GDM1 (cell line): ENCODE measurements at places on chromosomes 4 and X.

DNA sequence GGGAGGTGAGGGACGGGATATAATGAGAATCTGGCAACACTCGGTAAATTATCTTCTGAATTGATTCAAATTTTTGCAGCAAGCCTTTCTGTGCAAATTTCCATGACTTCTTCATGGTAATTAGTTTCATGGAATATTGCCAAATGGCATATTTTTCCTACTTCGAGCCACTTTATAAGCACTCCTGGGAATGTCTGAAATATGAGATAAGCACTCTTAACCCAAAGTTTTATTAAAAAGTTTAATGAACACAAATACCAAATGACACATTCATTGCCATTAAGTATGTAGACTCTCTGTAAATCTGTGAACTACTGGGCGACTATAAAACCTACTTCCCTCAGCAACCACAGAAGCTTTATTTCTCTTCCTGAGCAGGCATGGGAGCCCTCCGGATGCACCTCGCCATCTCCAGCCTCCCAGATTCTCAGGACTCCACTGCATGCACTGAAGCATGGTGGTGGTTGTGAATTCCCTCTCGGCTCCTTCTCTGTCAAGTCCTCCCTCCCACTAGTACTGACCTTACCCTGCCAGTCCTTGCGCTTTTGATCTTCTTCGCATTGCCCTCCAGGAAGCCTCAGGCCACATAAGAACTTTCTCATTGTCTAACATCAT lies 154.4 kb upstream of the RPL34 start:
- DNase-seq = no peak

GRCh38 chr4:176193126-176193525 lies 2.3 kb downstream of the SPATA4 start:
- DNase-seq = no peak

DNA sequence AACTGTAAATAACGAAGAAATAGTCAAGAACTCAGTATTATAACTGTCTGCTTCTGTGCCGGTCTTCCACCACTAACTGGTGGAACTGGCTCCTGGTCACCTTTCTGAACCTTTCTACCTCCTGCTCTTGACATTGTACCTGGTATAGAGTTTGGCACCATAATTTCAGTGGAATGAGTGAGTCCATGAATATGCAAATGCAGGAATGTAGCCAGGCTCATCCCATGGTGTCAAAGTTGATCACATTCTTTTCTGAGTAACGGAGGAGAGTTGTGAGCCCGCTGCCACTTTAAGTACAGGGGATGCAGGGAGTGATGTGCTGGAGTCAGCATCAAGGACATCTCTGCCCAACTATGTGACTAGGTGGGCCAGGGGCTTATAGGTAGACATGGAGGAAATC lies 207.9 kb upstream of the HS3ST1 start:
- DNase-seq = no peak

DNA sequence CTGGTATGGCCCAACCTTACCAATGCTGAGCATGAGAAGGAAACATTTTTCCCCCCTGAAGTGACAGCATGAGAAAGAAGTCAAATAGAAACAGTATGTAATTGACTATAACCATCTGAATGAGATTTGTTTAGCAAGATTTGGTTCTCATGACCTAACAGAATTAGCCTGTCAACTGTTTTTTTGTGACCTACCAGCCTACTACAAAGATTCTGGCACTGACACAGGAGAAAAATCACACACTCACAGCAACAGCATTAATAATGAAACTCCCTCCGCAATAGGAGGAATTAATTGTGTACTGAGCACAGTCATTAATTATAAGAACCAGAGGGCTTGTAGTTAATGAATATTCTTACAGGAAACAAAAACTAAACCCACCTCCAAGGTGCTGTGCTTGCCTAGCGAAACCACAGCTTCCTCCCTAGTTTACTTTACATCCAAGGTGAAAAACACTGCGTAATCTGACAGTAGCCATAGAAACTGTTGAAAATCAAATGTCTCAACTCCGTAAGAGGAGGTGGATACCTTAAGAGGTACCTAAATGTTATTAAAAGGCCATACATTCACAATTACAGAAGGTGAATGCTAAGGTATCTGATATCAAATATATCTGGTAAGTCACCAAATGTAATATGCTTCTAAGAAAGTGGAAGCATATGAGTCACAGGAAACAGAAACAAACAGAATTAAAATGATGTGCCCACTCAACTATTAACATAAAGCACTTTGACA lies 34.9 kb downstream of the MMRN1 start:
- no peak for DNase-seq

DNA sequence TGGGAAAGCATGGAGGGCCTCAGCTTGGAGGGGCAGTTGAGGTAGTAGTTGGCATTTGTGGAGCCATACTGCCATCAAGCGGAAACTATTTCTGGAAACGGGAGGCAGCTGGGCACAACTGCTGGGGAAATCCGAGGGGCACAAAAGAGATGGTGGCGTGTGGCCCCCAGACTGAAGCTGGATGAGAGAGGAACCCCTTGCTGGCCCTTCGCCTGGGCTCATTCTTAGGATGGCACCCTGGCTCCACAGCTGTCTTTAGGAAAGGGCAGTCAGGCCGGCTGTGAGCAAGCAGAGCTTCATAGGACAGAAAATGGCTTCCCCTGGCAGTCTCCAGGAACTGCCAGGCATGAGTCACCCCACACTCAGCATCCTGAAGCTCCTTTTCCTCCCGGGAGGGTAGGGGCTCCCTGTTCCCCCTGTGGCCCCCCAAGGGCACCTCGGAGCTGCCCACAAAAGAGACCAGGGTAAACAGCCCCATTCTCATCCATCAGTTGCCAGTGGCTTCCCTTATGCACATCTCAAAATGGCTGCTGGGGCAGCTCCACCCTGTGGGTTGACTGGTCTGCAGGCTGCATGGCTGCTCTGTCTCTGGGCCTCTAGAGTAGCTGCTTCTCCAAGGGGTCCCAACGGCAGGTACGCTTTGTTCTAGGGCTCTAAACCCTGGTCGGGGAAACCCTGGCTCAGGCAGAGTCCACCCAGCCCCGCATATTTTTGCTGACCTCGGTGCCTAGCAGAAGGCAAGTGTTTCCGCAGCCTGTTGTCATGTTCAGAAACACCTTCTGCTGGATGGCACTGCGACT lies 64.7 kb downstream of the NBDY start:
- no peak for DNase-seq
